ENCODE measurements at places on chromosomes 6 and 20.

GRCh38 chr20:39016041-39016440 lies 53.9 kb downstream of the DHX35 start:
- no peaks in the 10 kb centered on the region for H3K27me3 ChIP-seq
- peaks cover 8% of the 10 kb centered on the region for H3K36me3 ChIP-seq
- peaks cover 23% of the 10 kb centered on the region for H3K4me1 ChIP-seq
- no peak overlapping the region for H3K4me3 ChIP-seq
- no peak overlapping the region for H3K27ac ChIP-seq

- H3K36me3 ChIP-seq, result no peaks in the 10 kb centered on the region
- no peak for DNase-seq
- H3K4me1 ChIP-seq, result no peaks in the 10 kb centered on the region
- no peak overlapping the region for H3K4me3 ChIP-seq
- no peaks in the 10 kb centered on the region for H3K27me3 ChIP-seq
Measured at GRCh38 chr6:157648561-157648960, 174.5 kb upstream of the SNX9 start.

DNA sequence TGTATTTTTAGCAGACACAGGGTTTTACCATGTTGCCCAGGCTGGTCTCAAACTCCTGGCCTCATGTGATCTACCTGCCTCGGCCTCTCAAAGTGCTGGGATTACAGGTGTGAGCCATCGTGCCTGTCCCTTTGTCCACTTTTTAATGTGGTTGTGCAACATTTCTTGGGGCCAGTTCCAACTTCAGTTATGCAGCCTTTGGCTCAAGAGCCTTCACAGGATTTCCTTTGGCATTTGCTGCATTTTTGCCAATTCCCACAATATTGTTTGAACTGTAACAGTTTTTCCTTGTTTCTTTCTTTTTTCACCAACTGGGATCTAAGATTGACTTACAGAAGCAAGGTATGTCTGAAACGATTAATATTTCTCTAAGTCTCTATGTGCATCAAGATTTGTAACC lies 63.6 kb downstream of the EDN1 start:
- no peaks in the 10 kb centered on the region for H3K36me3 ChIP-seq
- H3K27ac ChIP-seq, result no peak overlapping the region
- H3K4me1 ChIP-seq, result peaks cover 39% of the 10 kb centered on the region
- H3K27me3 ChIP-seq, result no peaks in the 10 kb centered on the region
- H3K4me3 ChIP-seq, result no peak overlapping the region

GRCh38 chr6:128899341-128900050 lies 16.6 kb downstream of the LAMA2 start:
- no peak for DNase-seq
- H3K27me3 ChIP-seq, result no peaks in the 10 kb centered on the region
- no peak overlapping the region for H3K27ac ChIP-seq
- no peaks in the 10 kb centered on the region for H3K36me3 ChIP-seq
- H3K4me3 ChIP-seq, result no peak overlapping the region

DNA sequence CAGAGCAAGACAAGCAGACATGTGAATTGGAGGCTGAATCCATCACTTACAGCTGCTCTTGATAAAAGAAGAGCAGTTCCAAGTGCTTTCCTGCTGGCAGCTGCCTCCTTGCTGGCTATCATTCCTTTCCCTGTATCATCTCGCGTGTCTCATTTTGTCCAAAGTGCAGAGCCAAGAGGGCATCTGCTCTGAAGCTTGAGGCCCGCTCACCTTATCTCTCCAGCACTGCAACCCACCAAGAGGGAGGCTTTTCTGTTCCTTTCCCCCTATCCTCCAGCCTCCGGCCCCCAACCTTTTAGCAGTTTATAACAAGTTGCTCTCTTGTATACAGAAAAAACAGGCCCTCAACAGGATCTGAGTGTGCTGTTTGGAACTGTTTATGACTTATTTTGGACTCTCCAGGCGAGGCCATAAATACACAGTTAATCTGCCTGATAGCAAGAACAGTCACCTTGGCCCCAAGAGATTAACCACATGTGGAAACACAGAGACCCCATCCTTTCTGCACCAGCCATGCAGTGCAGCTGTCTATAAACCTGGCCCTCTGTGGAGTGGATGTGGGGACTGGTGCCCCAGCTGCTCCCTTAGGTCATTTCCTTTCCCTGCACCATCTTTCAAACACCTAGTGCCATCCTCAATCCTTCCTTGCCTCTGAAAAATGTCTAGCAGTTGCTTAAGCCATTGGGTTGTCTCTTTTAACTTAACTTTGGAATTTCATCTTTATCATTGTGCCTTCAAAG lies 172.5 kb upstream of the FERMT1 start:
- H3K27me3 ChIP-seq, result no peaks in the 10 kb centered on the region
- no peaks in the 10 kb centered on the region for H3K36me3 ChIP-seq
- no peak for DNase-seq
- no peak overlapping the region for H3K4me3 ChIP-seq
- no peak overlapping the region for H3K27ac ChIP-seq

DNA sequence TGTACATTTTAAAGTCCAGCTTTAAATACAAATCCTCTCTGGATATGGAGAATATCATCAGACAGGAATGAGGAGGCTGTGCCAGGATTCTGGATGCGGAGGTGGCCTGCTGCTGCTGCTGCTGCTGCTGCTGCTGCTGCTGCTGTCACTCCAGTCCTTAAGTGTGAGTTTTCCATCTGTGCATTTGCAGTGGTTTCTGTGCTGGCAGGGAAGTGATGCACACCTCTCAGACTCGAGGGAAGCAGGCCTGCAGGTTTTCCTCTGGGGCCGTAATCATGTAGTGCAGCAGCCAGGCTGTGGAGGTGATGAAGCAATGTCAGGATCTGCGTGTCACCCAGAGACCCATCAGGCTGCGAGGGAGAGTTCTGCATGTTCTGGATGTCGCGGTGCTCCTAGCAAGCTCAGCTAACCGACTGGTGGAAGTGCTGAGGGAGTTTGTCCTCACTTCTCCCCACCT lies 32.0 kb downstream of the CFAP61 start:
- no peak overlapping the region for H3K27ac ChIP-seq
- H3K36me3 ChIP-seq, result no peaks in the 10 kb centered on the region
- no peaks in the 10 kb centered on the region for H3K4me1 ChIP-seq
- H3K27me3 ChIP-seq, result no peaks in the 10 kb centered on the region
- no peak overlapping the region for H3K4me3 ChIP-seq
- DNase-seq, result no peak

DNA sequence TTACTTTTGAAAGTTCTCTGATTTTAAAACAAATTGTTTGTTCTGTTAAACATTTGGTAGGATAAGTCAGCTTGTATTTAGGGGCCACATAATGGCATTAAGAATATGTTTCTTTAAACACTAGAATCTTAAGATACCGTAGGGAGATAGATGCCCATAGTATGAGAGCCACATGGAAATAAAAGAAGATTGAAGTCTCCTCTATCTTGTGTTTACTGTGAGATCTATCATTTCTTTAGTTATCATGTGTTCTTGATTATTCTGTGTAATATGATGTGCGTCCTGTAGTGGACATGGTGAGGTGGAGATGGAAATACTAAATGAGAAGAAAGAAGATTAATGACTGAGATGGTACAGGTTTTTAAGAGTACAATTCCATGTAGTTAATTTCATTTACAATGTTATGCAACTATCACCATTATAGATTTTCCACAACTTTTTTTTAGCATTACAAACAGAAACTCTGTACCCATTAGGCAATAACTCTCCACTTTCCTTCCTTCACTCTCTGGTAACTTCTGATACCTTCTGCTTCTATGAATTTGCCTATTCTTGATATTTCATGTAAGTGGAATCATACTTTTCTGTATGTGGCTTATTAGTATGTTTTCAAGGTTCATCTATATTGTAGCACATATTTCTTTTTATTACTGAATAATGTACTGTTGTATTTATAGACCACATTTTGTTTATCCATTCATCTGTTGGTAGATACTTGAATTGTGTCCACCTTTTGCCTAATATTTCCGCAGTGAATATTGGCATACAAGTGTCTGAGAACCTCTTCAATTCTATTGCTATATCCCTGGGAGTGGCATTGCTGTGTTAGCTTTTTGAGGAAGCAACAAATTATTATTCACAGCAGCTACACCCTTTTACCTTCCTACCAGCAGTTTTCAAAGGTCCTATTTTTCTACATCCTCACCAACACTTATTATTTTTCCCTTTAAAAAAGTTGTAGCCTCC lies 11.5 kb downstream of the RNF146 start:
- no peak for DNase-seq
- no peaks in the 10 kb centered on the region for H3K36me3 ChIP-seq
- H3K4me1 ChIP-seq, result no peaks in the 10 kb centered on the region
- no peak overlapping the region for H3K4me3 ChIP-seq

- no peaks in the 10 kb centered on the region for H3K4me1 ChIP-seq
- no peaks in the 10 kb centered on the region for H3K27me3 ChIP-seq
- no peak overlapping the region for H3K27ac ChIP-seq
- H3K36me3 ChIP-seq, result no peaks in the 10 kb centered on the region
- DNase-seq, result no peak
- H3K4me3 ChIP-seq, result no peak overlapping the region
Measured at GRCh38 chr6:72363844-72364740, 257.8 kb upstream of the KCNQ5 start.

DNA sequence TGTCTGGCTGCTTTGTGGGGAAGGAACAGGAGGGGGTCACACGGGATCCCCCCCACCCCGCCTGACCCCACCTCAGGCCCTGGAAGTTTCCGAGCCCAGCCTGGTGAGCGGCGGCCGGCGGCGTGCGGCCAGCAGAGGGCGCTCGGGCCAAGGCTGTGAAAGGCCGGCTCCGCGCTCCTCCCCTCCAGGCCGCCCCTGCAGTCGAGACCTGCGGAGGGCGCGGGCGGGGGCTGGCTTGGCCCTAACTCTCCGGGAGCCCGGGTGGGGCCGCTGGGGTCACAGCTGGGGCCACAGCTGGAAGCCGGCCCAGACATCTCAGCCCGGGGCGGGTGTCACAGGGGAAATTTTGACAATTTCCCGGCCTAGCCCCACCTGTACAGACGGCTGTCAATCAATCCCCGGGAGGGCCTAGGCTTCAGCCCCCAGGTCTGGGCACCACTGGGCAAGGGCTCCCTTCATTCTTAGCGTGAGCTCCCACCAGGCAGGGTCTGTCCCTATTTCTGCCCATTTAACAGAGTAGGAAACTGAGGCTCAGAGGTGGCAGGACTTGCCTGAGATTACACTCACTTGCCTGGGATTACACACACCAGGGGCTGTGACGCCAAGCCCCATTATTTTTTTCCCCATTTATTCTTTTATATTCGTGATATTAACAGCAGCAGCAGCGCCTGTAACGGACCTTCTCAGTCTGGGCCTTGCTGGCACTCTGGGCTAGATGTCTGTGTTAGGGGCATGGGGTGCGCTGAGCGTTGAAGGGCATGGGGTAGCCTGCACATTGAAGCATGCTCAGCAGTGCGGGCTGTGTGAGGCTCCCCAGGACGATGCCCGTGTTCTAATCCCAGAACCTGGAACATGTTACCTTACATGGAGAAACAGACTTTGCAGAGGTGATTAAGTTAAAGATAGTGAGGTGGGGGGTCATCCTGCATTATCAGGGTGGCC lies 23.0 kb downstream of the ZBP1 start:
- no peaks in the 10 kb centered on the region for H3K36me3 ChIP-seq
- DNase-seq, result no peak
- no peak overlapping the region for H3K4me3 ChIP-seq

DNA sequence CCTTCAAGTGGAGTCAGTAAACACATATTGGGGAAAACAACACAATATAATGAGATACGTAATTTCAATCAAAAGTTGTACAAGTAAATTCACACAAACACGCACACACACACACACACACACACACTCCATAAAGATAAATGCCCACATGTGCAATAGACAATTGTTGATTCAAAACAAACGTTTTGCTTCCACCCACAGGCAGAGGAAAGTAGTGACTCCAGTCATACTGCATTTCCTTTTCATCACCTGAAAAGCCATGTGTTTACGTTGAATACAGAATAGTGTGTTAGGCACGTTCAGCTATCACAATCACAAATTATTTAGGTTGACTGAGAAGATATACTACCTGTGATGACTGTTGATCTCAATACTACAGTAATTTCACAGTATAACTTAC lies 443.8 kb upstream of the MANEA start:
- H3K4me1 ChIP-seq, result no peaks in the 10 kb centered on the region
- no peak overlapping the region for H3K27ac ChIP-seq
- no peaks in the 10 kb centered on the region for H3K36me3 ChIP-seq

DNA sequence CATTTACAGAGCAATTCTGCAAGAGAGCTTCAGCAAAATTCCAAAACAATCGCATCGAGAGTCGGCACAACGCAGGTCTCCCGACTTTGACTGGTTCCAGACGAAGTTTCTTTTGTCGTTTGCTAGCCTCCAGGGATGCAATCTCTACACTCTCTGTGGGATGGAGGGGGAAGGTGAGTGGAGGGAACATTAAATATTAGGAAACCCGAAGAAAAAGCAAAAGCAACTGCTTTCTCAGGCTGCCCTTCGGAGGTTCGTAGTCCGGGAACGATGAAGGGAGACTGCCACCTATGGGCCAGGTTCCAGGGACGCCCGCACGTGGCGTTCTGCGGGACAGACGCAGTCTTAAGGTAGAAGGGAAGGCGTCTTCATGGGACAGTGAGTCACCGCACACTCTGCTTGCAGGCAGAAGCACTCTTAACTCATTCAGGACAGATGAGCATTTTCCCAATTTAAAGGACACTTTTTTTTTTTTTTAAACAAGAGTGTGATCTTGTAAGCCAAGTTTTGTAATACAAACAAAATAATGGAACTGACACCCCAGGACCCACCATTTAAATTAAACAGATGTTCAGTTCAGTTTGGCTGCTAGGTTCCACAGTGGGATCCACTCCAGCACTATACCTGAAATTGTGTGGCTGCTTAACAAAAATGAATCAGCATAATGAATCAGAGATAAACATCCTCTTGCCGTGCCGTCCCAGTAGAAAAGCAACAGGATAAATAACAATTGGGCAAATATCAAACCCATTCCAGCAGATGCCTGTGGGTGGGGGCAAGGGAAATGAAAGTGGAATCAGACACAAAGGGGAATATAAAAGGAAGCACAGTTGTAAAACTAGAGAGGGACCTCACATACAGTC lies 65.8 kb upstream of the ARMC2 start:
- no peak for DNase-seq
- no peak overlapping the region for H3K27ac ChIP-seq
- H3K36me3 ChIP-seq, result no peaks in the 10 kb centered on the region

- H3K4me3 ChIP-seq, result no peak overlapping the region
- H3K27ac ChIP-seq, result no peak overlapping the region
- no peaks in the 10 kb centered on the region for H3K27me3 ChIP-seq
- H3K36me3 ChIP-seq, result no peaks in the 10 kb centered on the region
Measured at GRCh38 chr6:164185471-164185871, 771.0 kb downstream of the QKI start.

- no peaks in the 10 kb centered on the region for H3K36me3 ChIP-seq
- peaks cover 23% of the 10 kb centered on the region for H3K4me1 ChIP-seq
- no peak for DNase-seq
- no peak overlapping the region for H3K4me3 ChIP-seq
- H3K27ac ChIP-seq, result no peak overlapping the region
- no peaks in the 10 kb centered on the region for H3K27me3 ChIP-seq
Measured at GRCh38 chr20:45359406-45360148, 3.4 kb upstream of the SYS1 start.

GRCh38 chr20:59994697-59995122 lies 36.5 kb downstream of the CDH26 start:
- DNase-seq, result no peak
- H3K4me1 ChIP-seq, result no peaks in the 10 kb centered on the region
- no peak overlapping the region for H3K27ac ChIP-seq

- no peak overlapping the region for H3K4me3 ChIP-seq
- no peaks in the 10 kb centered on the region for H3K27me3 ChIP-seq
- H3K4me1 ChIP-seq, result no peaks in the 10 kb centered on the region
- no peak overlapping the region for H3K27ac ChIP-seq
- no peak for DNase-seq
Measured at GRCh38 chr6:2314641-2315040, 69.2 kb upstream of the GMDS start.
